ENCODE measurements at places on chromosomes 3 and 15.

DNA sequence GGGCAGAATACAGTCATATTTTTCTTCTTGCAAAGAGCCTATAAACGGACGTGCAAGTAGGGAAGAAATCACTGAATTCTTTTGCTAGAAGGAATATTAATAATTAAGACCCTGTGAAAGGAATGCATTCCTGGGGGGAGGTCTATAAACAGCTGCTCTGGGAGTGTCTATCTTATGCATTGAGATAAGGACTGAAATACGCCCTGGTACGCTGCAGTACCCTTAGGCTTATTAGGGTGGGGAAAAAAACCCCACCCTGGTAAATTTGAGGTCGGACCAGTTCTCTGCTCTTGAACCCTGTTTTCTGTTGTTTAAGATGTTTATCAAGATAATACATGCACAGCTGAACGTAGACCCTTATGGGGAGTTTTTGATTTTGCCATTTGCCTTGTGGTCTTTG, 100.0 kb upstream of the KBTBD8 start:
- DNase-seq, result no peak

- DNase-seq, result peak; percentile 95
These were observed 63.9 kb downstream of the TMCC1 start for GRCh38 chr3:129829640-129830039.

DNA sequence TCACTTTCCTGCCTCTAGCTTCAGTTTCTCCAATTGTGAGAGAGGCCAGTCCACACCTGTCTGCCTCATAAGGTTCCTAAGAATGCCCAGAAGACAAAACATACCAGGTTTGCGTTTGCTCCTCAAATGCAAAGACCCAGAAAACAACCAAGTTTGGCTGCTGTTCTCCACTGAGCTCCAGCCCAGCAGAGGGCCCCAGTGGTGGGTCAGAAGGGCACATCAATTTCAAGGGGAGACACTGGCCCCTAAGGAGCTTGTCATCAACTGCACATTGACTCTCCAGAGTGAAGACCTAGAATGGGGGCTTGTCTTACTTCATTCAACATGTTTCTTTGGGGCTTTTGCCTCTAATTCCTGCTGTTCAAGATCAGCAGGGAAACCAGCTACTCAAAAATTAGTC, 127.9 kb upstream of the SLC6A11 start:
- no peak for DNase-seq

DNA sequence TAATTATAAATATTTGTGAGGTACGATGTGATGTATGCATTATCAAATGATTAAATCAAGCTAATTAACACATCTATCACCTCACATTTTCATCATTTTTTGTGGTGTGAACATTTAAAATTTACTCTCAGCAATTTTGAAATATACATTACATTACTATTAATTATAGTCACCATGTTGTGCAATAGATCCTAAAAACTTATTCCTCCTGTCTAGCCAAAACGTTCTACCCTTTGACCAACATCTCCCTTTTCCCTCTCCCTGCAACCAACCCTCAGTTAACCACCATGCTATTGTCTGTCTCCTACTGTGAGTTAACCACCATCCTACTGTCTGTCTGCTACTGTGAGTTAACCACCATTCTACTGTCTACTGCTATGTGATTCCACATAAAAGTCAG, 20.7 kb upstream of the SLMAP start:
- no peak for DNase-seq

- DNase-seq, result no peak
These were observed 247.7 kb upstream of the TLE3 start for GRCh38 chr15:70345251-70346019.

GRCh38 chr15:68586274-68586961, 7.6 kb downstream of the CORO2B start:
- peak; percentile 7 for DNase-seq

DNA sequence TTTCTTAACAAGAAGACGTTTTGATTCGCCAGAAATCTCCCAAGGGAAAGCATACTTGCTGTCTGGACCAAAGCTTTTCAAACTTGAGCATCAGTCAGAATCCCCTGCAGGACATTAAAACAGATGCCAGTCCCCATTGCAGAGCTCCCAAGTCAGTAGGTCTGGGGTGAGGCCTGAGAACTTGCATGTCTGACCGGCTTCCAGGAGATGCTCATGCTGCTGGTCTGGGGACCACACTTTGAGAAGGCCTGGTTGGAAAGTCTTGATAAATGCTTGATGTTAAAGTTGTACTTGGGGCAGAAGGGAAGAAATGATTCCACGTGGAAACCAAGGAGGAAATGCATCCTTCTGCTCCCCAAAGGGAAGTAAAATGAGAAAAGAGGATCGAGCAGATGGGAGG, 24.3 kb upstream of the CAV3 start:
- no peak for DNase-seq

DNA sequence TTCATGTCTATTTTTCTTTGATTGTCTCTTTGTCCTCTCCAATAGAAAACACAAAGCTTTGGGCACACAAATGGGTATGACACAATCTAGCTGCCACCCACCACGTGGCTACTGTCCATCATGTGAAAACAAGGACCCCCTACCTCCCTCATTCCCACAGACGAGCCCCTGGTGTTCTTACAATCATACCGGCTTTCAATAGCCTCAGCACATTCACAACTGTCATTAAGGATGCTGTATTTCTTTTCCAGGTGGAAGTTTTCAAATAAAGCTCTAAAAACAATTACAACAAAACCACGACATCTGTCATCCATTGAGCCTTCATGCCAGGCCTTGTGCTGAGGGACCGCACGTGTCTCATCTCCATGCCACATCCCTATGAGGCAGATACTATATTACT, 552.6 kb upstream of the ADAMTS9 start:
- no peak for DNase-seq

DNA sequence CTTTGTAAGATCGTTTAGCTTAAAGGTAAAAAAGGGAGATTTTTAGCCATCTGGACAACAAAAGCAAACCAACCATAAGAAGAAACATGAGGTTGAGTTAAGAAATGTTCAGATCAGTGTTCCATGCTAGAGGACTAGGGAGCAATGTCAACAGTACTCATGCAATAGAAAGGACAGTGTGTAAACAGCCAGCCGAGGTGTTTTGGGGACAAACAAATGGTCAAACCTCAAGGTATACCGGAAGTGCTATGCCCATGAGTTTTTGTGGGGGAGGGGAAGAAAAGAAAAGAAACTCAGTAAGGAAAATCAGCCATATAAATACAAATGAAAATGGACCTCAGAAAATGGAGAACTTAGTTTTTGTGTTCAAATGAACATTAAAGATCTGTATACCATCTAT, 289.5 kb upstream of the GRM7 start:
- no peak for DNase-seq

- DNase-seq, result no peak
These were observed 24.3 kb upstream of the TATDN2 start for GRCh38 chr3:10223676-10224639.

- no peak for DNase-seq
These were observed 148.1 kb downstream of the NEK11 start for GRCh38 chr3:131174752-131175151.

DNA sequence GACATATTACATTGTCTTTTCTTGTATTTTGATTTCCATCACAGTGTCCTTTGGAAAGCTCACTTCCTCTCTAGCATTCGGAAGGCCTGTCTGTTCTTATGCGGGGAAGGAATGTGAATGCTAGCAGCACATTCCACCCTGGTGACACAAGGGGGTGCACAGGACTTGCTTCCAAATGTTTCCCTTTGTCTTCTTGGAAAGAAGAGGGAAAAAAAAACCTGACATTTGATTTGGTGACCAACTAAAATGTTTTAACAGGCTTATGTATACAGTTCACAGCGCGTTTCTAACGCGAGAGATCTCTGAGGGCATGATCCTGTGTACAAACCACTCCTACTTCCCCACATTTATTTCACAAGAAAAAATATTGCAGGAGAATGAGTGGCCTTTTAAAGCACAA, 107.6 kb upstream of the FXR1 start:
- peak; percentile 82 for DNase-seq

DNA sequence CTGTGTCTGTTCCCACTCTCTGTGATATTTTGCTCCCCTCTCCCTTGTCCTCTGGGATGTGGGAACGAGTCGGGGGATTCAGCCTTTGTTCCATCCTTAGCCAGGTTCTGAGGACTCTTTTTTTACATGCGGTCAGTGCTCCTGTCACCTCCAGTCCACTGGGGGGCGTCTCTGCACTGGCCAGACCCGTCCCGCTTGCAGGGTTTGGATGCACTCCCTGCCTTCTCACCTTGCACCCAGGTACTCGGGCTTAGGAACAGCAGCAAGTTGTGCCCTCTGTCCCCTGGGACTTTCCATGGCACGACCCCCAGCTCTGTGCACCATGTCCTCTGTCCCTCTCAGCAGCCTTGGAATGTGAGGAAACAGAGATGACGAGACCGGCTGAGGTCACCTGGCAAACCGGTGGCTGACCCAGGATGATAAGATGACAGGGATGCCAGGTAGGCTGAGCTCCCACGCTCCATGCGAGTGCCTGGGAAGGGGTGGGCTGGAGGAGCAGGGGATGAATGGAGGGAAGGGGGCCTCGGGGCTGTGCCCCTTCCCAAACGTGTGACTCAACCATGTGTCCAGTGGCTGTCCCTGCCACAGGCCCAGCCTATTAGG, 27.3 kb upstream of the FGD5 start:
- no peak for DNase-seq

- DNase-seq, result no peak
These were observed 6.9 kb downstream of the PRSS50 start for GRCh38 chr3:46710671-46711295.

DNA sequence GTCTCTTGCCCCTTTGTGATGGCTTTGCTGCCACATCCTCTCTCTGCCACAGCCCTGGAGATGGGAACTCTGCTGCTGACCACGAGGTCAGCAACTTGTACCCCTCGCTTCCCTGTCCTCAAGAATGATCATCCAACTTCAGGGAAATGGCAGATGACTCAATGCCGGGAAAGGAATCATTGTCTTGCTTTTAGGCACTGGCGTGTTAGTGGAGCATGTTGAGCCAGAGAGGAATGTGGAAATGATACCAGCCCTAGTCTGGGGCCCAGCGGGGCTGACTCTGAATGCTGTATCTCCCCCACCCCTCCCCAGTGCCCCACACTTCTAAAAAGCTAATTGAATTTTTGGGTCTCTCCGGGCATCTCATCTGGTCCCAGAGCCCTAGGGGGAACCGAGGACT, 184.9 kb upstream of the BHLHE40 start:
- DNase-seq, result no peak

DNA sequence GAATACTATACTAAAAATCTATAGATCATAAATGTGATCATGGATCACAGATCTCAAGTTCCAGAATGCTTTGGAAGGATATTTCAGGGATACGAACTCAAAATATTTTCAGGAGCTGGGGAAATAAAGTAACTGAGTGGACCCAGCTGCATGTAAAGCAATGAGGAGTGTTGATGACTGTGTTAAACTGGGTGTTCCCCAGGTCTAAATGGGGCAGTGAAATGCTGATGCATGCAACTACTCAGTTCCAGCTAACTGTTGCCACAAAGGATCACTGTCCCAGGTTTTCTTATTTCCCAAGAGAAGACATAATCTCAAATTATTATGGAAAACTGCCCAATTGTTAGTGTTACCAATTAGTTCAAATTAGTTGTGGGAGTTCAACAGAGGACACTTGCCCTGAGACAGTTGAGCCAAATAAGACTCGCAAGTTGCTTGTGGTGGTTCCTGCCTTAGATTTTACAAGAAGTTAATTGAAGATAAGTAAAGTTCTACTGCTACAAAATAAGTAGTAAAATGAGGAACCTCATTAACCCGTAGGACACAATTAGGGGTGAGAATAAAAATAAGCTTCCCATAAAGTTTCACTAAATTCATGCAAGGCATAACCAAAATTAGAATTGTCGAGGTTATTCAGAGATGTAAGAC, 66.3 kb upstream of the IL12A start:
- no peak for DNase-seq

GRCh38 chr3:59595830-59596229, 546.0 kb upstream of the CFAP20DC start:
- DNase-seq, result no peak

Data from pons (tissue), 1 donor.